ENCODE measurements at places on chromosomes 13 and 19. TPM values are rescaled to one million over a fixed set of nuclear protein-coding genes. Genes with fewer than 3 reads are reported as not detected.

The KL gene
- total RNA-seq: 1.4 TPM

The FREM2 gene
- total RNA-seq: not detected

The ACP7 gene
- not detected for total RNA-seq

The CGB5 gene
- not detected for total RNA-seq

Data from right atrium auricular region (tissue), 2 donors.